ENCODE measurements at places on chromosomes 5 and 9. TPM values are rescaled to one million over a fixed set of nuclear protein-coding genes. Genes with fewer than 3 reads are reported as not detected.

DNA sequence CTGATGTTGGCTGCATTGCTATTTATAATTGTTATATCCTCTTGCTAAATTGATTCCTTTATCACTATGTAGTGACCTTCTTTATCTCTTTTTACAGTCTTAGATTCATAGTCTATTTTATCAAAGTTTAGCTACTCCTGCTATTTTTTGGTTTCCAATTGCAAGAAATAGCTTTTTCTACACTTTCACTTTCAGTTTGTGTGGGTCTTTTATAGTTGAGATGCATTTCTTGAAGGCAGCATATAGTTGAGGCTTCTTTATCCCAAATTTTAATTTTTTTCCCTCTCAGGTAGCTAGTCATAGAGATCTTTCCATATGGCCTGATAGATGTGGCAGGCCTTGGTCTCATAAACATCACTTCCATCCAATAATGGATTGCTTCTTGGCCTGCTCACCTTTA is 228.5 kb downstream of the COMMD10 start:
- H3K36me3 ChIP-seq, result peaks cover 44% of the 10 kb centered on the region
- peaks cover 25% of the 10 kb centered on the region for H3K4me1 ChIP-seq
- no peak for DNase-seq
- no peaks in the 10 kb centered on the region for H3K27me3 ChIP-seq
- H3K4me3 ChIP-seq, result no peak overlapping the region
- H3K27ac ChIP-seq, result no peak overlapping the region

- H3K27me3 ChIP-seq, result peaks cover 6% of the 10 kb centered on the region
- no peak overlapping the region for H3K27ac ChIP-seq
- no peak for DNase-seq
- H3K36me3 ChIP-seq, result peaks cover 3% of the 10 kb centered on the region
- H3K4me3 ChIP-seq, result no peak overlapping the region
These were observed 155.6 kb upstream of the PANK3 start for GRCh38 chr5:168734620-168735300.

The PCDHGA3 gene
- total RNA-seq, result not detected

- no peaks in the 10 kb centered on the region for H3K36me3 ChIP-seq
- H3K27me3 ChIP-seq, result peaks cover 7% of the 10 kb centered on the region
- DNase-seq, result no peak
- no peak overlapping the region for H3K27ac ChIP-seq
- peaks cover 26% of the 10 kb centered on the region for H3K4me1 ChIP-seq
- no peak overlapping the region for H3K4me3 ChIP-seq
These were observed 74.8 kb upstream of the TGFBR1 start for GRCh38 chr9:99030092-99030511.

The PCA3 gene
- not detected for total RNA-seq

GRCh38 chr9:89923961-89924504 is 319.2 kb downstream of the GADD45G start:
- peaks cover 30% of the 10 kb centered on the region for H3K4me1 ChIP-seq
- H3K27ac ChIP-seq, result peak overlapping the region; percentile 18
- peaks cover 41% of the 10 kb centered on the region for H3K27me3 ChIP-seq
- H3K36me3 ChIP-seq, result no peaks in the 10 kb centered on the region
- peak; percentile 77 for DNase-seq

GRCh38 chr9:123005964-123006363 is 27.5 kb upstream of the GPR21 start:
- no peaks in the 10 kb centered on the region for H3K27me3 ChIP-seq
- peaks cover 2% of the 10 kb centered on the region for H3K36me3 ChIP-seq
- no peak overlapping the region for H3K4me3 ChIP-seq
- H3K4me1 ChIP-seq, result no peaks in the 10 kb centered on the region

GRCh38 chr9:88936132-88936531 is 55.1 kb upstream of the S1PR3 start:
- peaks cover 30% of the 10 kb centered on the region for H3K27me3 ChIP-seq
- no peak overlapping the region for H3K27ac ChIP-seq
- no peak for DNase-seq
- H3K4me3 ChIP-seq, result no peak overlapping the region
- no peaks in the 10 kb centered on the region for H3K4me1 ChIP-seq

DNA sequence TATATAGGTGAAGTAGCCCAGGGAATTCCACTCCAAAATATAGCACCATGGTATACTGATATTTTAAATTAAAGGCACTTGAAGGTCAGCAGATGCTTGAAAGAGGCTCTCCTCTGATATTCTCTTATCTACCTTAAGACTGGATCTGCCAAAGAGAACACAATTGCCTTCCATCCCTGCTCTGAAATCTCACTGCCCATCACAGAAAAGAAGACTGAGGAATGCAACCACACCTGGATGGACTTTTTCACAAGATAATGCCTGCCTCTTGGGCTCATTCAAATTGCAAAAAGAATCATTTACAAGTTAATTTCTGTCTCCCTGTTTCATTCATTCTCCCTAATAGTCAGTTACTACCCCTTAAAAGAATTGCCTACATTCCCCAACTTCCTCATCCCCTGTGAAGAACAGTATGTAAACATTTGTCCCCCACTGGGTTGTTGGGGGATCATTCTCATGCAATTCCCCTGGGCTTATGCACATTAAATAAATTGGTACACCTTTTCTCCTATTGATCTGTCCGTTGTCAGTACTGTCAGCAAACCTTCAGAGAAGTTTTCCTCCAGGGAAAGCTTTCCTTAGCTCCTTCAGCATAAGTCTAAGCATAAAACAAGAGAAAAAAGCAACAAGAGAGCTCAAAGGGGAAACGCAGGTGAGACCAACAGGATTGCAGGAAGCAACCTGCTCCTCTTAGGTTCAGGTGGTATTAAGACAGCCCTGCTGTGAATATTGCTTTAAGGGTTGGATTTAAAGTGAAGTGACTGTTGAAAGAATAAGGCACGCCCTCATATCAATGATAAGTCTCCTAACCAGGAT is 171.4 kb upstream of the SLC30A5 start:
- DNase-seq, result no peak
- H3K27ac ChIP-seq, result no peak overlapping the region
- H3K4me3 ChIP-seq, result no peak overlapping the region
- no peaks in the 10 kb centered on the region for H3K4me1 ChIP-seq
- no peaks in the 10 kb centered on the region for H3K27me3 ChIP-seq
- H3K36me3 ChIP-seq, result no peaks in the 10 kb centered on the region

The CFAP157 gene
- total RNA-seq, result not detected

The JAKMIP2 gene
- total RNA-seq, result 6.3 TPM

GRCh38 chr9:82920154-82920553 is 142.8 kb downstream of the RASEF start:
- no peaks in the 10 kb centered on the region for H3K4me1 ChIP-seq
- DNase-seq, result no peak
- H3K4me3 ChIP-seq, result no peak overlapping the region
- peaks cover 10% of the 10 kb centered on the region for H3K36me3 ChIP-seq

The LCN6 gene
- not detected for total RNA-seq
